ENCODE measurements at places on chromosomes 7 and 10. TPM values are rescaled to one million over a fixed set of nuclear protein-coding genes. Genes with fewer than 3 reads are reported as not detected.

- DNase-seq = no peak
Measured at GRCh38 chr10:659688-660141, 29.8 kb downstream of the DIP2C start.

Gene CDK14
- 4.9 TPM for total RNA-seq

- DNase-seq = no peak
Measured at GRCh38 chr7:70883750-70884439, 248.0 kb upstream of the GALNT17 start.

- DNase-seq = no peak
Measured at GRCh38 chr10:99280472-99280871, 44.8 kb upstream of the HPSE2 start.

DNA sequence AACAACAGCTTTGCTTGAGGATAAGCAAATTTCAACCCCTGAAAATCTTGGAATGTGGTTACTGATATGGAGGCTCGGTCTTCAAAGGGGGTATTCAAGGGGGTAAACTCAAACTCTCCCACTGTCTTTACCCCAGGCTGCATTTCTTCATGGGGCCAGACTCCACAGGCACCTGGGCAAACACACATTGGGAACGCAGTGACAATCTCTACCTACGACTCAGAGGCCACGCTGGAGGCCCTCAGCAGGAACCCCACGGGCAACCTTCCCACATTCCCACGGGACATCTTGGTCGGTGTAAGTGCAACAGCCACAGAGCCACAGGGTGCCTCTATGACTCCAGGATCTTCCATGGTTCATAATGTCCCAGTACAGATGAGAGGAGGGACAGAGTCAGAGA, 2.2 kb upstream of the INSIG1 start:
- DNase-seq = no peak

DNA sequence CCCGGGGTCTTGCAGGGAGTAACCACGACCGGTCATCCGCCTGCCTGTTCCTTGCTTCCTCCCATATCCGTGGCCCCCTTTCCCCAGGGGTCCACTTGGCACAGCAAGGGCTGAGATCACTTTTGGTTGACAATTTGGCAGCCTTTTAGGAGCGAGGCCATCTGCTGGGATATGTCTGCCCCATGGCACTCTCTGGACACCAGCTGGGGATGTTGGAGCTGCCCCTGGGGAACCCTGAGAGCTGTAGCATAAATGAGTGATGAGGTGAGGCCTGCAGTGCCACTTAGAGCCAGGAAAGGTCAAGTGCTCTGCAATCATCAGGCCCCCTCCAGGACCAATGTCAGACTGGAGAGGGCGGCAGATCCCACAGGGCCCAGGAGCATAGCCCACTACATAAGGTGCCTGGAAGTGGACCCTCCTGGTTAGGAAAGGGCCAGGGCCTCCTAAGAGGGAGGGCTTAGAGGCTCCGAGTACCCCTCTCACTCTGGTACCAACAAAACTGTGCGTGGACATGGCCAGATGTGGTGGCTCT, 92.1 kb downstream of the HIP1 start:
- no peak for DNase-seq

DNA sequence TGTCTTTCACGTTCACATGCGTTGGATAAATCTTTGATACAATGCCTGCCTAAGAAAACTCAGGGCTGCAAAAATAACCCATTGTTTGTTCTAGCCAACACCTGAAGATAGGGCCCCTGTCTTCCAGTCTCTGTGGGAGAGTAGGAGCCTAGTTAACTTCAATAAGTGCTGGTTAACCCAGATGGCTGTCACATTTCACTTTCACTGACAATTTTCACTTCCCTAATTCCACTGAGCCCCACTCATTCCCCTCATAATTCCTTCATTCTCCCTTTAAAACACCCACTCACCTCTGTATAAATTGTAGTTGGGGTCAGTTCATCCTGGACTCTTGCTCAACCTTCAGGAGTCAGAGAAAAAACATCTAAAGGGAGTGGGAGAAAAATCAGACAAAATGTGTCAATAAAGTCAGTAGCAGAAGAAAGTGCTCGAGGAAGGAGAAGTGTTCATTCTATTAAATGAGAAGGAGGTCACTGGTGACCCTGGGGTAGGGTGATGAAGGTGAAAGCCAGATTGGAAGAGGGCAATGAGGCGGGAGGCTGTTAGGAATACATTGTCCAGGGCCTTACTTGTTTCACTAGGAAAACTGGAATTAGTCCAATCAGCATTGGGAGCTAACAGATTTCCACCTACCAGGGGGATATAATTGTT, 51.2 kb upstream of the ABI1 start:
- no peak for DNase-seq

Gene ECHDC3
- 17.6 TPM for total RNA-seq

DNA sequence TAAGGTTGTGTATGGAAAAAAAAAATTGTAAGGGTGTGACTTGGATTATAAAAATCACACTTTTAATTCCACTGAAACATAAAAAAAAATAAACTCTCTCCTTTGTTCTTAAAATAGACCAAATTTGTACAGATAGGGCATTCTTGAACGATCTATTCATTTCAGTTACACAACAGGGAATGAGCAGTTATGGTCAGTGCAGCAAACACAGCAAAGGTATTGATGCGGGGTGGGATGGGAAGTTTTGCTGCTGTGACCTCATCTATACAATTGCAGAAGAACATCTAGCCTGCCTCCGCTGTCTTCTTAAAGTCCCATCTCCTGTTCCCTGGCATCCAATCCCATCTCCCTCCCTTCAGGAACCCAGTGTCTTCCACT, 580.2 kb downstream of the SUGCT start:
- DNase-seq = no peak

Gene SMARCD3
- 6.7 TPM for total RNA-seq

Gene GDF10
- total RNA-seq = 0.10 TPM

Gene ODAD2
- not detected for total RNA-seq

Gene PRRT4
- total RNA-seq = 0.24 TPM

Gene AKR1C2
- total RNA-seq = 8.5 TPM

Gene RAB19
- total RNA-seq = 18.8 TPM

GRCh38 chr10:3668276-3668965, 116.6 kb downstream of the KLF6 start:
- peak; percentile 40 for DNase-seq

Gene AASS
- total RNA-seq = 4.3 TPM

Gene ADCY1
- total RNA-seq = 1.1 TPM

Gene SORBS1
- 150 TPM for total RNA-seq
